DND-41 (cell line): ENCODE measurements at places on chromosomes 7 and 10.

- no peak for DNase-seq
Measured at GRCh38 chr10:121293110-121293509, 305.1 kb downstream of the FGFR2 start.

- no peak for DNase-seq
Measured at GRCh38 chr7:151460474-151460855, 20.5 kb upstream of the CRYGN start.

- no peak for DNase-seq
Measured at GRCh38 chr7:31100445-31100844, 48.3 kb downstream of the ADCYAP1R1 start.

GRCh38 chr7:77326131-77326530 lies 90.0 kb downstream of the GSAP start:
- DNase-seq = no peak

- peak; percentile 88 for DNase-seq
Measured at GRCh38 chr10:4849555-4850242, 23.7 kb downstream of the AKR1E2 start.

GRCh38 chr10:102752266-102752930 lies 8.7 kb downstream of the WBP1L start:
- no peak for DNase-seq

- no peak for DNase-seq
Measured at GRCh38 chr7:91079487-91079886, 184.7 kb upstream of the FZD1 start.
